ENCODE measurements at places on chromosomes 13 and 19.

GRCh38 chr13:59776924-59777690 lies 386.6 kb downstream of the DIAPH3 start:
- no peak for DNase-seq

DNA sequence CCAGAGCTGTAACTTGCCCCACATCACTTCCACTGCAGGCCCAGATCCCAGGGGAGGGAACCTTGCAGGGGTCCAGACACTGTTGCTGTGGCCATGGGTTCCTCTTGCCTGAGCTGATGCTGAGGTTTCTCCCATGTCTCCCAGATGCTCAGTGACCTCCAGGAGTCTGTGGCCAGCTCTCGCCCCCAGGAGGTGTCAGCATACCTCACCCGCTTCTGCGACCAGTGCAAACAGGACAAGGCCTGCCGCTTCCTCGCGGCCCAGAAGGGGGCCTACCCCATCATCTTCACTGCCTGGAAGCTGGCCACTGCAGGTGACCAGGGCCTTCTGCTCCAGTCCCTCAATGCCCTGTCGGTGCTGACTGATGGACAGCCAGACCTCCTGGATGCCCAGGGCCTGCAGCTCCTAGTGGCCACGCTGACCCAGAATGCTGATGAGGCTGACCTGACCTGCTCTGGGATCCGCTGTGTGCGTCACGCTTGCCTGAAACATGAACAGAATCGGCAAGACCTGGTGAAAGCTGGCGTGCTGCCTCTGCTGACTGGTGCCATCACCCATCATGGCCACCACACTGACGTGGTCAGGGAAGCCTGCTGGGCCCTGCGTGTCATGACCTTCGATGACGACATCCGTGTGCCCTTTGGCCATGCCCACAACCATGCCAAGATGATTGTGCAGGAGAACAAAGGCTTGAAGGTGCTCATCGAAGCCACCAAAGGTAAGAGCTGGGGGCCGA lies 12.1 kb upstream of the SLC25A42 start:
- no peak for DNase-seq

- DNase-seq: no peak
Observed at GRCh38 chr13:96041326-96042110, 11.7 kb downstream of the UGGT2 start.

- no peak for DNase-seq
Observed at GRCh38 chr19:29526730-29527499, 1.1 kb downstream of the VSTM2B start.

All from cortex of kidney (tissue), 1 donor.